ENCODE measurements at places on chromosomes 12 and 14.

- DNase-seq: no peak
Measured at GRCh38 chr12:108773798-108774788, 42.8 kb upstream of the CORO1C start.

- no peak for DNase-seq
Measured at GRCh38 chr12:650983-651382, 12.3 kb downstream of the NINJ2 start.

- DNase-seq: no peak
Measured at GRCh38 chr12:128318341-128318740, 51.4 kb downstream of the TMEM132C start.

DNA sequence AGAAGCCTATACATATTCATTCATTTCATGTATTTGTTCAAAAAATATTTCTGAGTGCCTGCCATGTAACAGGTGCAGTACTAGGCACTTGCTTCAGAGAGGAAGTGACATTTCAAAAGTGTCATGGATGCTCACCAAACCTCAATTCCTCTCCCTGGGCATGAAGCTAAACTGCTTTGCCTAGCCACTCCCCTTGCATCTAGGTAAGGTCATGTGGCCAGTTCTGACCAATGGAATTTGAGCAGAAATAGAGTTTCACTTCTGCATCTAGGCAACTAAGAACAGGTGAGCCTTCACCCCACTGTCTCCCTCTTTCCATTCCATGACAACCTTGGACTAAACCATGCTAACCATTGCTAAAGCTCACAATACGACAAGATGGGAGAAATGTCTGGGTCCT lies 27.6 kb downstream of the TC2N start:
- no peak for DNase-seq

DNA sequence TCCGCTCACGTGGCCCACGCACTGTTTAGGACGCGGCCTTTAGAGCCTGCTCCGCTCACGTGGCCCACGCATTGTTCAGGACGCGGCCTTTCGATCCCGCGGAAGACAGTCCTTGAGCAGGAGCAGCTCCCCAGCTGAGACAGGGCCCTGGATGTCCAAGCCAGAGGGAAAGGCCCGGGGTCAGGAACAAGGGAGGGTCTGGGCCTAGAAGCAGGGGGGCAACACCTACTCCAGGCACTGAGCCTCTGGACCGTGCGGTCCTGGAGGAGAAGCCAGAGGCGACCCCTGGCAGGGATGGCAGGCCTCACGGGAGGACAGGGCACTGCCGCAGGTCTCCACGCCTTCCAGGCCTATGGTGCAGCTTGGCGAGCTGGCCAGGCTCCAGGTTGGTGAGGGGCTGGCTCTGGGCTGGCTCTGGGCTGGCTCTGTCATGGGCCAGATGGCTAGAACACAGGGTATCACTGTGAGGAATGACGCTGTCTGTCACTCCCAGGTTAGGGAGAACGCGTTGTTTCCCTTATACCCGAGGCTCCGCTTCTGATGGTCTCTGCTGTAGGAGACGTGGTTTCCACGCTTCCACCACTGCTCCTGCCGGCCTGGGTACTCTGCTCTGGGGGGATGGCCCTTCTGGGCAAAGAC lies 341.7 kb downstream of the TMEM121 start:
- DNase-seq: no peak

- no peak for DNase-seq
Measured at GRCh38 chr12:113552760-113553159, 81.1 kb upstream of the LHX5 start.

- no peak for DNase-seq
Measured at GRCh38 chr12:41193311-41193710, 5.2 kb downstream of the PDZRN4 start.

DNA sequence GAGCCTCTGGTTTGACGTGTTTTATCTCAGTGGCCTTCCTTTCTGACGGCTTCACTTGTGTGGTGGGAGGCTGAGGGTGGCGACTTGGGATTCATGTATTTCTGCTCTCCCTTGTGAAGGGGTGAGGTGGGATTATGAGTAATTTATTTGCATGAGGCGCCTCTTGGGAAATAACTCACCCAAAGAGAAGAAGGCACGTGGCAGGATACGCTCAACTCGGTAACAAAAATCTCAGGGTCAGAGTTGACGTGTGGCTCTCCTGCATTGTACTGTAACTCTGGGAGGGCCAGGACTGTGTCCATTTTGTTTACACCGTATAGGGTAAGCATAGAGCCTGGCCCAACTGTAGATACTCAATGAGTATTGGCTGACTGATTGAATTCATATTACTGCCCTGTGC lies 14.6 kb upstream of the C1S start:
- no peak for DNase-seq

DNA sequence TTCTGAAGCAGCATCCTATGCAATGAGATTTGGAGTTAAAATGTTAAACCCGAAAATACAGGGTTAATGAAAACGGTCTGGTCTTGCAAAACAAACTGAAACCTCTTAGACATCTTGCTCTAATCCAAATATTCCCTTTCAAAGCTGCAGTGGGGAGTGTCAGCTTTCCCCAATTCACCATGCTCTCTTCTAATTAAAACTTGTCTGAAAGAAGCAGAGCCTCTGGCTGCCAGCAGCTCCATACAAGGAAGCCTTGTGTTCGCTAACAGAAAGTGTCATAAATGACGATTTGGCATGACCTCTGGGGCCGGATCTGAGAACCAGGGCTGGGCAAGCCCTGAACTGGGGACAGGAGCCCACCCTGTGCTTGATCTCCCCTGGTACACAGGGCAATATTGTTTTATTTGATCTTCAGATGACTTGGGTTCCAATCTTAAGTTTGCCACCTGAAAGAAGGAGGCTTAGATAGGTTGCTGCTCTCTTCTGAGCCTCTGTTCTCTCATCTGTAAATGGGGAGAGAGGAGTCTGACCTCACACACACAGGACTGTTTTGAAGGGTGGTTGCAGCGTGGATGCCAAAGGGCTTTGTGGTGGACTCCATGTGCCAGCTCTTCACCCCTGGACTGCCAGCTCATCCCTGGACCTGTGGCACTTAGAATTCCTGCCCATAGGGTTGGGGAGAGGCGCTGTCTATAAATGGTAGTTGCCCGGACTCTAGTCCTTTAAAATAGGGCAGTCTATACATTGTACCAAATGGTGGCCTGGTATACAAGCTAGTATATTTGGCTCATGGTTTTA lies 7.8 kb downstream of the KMT5A start:
- DNase-seq: no peak

GRCh38 chr14:32018391-32019092 lies 58.6 kb upstream of the ARHGAP5 start:
- DNase-seq: no peak

GRCh38 chr12:50222275-50222783 lies 55.2 kb upstream of the CERS5 start:
- DNase-seq: no peak

DNA sequence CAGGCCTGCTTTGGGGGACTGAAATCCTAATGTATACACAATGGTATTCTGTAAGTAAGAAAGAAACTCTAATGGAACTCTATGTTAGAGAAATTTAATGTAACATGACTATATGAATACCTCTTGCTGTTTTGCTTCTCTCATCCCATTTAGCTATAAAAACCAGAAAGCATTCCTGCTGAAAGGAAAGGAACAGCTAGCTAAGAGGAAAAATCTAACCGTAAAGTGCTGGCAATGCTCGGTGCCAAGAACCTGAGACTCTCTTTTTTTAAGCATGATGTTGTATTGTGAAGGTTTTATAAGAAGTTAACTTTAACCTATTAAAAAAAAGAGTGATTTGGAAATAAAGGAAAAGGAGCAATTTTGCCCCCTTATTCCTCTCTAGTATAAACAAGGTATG lies 75.6 kb upstream of the DACT1 start:
- no peak for DNase-seq

DNA sequence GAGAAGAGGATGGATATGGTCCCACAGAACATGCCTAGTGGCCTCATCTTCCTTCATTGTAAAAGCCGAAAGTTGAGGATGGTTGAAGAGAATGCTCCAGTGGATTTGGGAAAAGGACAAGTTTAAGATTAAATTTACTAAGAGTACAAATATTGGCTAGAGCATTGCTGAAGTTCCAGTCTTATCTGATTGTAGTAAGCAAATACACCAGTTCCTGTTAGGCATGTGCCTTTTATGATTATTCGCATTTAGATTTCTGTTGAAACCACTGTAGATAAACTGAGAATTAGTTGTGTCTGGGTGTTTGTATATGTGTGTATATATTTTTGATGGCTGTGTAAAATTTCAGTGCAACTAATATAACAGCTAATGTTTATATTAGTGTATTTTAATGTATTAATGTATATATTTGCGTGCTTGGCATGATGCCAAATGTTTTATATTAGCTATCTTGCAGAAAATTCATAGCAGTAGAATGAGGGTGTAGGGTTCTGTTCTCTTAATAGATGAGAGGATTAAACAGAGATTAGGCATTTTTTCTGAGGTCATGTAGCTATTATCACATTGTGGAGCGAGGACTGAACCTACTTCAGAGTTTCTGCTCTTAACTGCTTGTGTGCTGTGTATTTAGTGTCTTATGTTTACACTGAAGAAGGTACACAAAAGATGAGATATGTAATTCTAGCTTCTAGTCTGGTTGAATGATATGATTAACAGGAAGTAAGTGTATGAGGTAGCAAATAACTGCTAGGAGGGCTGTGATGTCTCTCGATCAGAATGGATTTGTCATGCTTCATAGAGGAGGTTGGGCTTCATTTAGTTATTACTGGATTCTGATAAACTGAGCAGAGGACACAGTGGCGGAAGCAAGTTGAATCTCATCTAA lies 21.1 kb downstream of the FKBP3 start:
- DNase-seq: no peak

GRCh38 chr14:50906326-50907065 lies 34.6 kb downstream of the ABHD12B start:
- DNase-seq: no peak

- no peak for DNase-seq
Measured at GRCh38 chr12:9757433-9758025, 3.2 kb downstream of the CD69 start.

- DNase-seq: no peak
Measured at GRCh38 chr12:55842681-55843429, at the start of gene MMP19. TSS of gene MMP19 (minus strand) at chr12:55842936. CDS start at chr12:55842830, 106 bp downstream.

GRCh38 chr14:33669111-33669510 lies 281.8 kb downstream of the EGLN3 start:
- no peak for DNase-seq

GRCh38 chr14:95341564-95341963 lies 21.9 kb upstream of the CLMN start:
- no peak for DNase-seq

- DNase-seq: no peak
Measured at GRCh38 chr14:50791201-50791600, 39.8 kb downstream of the NIN start.

DNA sequence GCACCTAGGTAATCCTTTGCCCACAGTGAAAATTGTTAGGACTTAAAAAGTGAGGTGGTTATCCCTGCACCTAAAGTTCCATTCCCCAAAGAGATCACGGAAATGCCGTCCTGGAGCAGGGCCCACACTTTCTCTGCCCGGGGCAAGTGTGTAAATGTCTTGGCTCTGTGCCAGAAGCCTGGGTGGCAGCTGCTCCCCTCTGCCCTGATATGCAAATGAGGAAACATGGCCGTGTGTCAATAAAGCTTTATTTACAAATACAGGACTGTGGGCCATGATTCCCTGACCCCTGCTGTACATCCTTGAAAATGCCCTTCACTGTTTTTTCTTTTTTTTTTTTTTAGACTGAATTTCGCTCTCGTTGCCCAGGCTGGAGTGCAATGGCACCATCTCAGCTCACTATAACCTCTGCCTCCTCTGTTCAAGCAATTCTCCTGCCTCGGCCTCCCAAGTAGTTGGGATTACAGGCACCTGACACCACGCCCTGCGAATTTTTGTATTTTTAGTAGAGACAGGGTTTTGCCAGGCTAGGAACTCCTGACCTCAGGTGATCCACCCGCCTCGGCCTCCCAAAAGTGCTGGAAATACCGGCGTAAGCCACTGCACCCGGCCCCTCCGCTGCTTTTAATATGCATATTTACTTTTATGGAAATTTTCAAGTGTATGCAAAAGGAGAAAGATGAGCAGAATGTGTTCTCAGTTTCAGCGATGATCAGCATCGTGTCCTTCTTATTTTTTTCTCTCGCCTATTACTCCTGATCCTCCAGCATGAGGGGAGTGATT lies 75.5 kb downstream of the GALNT9 start:
- DNase-seq: no peak

- DNase-seq: no peak
Measured at GRCh38 chr14:96407935-96408570, 16.1 kb downstream of the AK7 start.

DNA sequence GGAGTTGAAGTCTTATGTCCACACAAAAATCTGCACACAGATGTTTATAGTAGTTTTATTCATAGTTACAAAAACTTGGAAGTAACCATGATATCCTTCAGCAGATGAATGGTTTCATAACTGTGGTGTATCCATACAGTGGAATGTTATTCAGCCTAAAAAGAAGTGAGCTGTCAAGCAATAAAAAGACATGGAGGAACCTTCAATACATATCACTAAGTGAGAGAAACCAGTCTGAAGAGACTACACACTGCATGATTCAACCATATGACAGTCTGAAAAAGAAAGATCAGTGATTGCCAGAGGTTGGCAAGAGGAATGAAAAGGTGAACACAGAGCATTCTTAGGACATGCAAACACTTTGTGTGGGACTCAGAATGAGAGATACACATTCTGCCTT lies 18.6 kb upstream of the IFNG start:
- no peak for DNase-seq

DNA sequence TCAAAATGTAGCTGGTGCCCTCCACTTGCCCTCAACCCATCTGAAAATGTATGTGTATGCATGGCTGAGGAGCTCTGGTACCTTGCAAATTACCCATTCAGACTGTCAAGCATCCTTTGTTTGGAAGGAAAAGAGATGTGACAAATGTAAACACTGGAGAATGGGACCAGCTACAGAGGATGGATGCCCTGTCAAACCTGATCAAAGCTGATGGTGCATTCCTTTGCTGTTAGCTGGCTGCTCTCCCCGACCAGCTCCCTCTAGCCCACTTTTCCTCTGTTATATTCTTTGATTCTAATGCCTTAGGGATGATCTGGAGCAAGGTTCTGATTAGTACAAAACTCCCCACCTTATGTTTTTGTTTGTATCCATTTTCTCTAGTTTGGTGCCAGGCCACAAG lies 310.3 kb downstream of the C12orf75 start:
- no peak for DNase-seq

Data from activated T-helper 1 cell treated with anti-CD3 and anti-CD28 coated beads, Interleukin-2, amount 50 U/mL, for 16 hours (primary cell).